ENCODE measurements at places on chromosomes 3 and 15.
A peak's percentile ranks its signal among the peaks of the same experiment; 100 is the strongest.

DNA sequence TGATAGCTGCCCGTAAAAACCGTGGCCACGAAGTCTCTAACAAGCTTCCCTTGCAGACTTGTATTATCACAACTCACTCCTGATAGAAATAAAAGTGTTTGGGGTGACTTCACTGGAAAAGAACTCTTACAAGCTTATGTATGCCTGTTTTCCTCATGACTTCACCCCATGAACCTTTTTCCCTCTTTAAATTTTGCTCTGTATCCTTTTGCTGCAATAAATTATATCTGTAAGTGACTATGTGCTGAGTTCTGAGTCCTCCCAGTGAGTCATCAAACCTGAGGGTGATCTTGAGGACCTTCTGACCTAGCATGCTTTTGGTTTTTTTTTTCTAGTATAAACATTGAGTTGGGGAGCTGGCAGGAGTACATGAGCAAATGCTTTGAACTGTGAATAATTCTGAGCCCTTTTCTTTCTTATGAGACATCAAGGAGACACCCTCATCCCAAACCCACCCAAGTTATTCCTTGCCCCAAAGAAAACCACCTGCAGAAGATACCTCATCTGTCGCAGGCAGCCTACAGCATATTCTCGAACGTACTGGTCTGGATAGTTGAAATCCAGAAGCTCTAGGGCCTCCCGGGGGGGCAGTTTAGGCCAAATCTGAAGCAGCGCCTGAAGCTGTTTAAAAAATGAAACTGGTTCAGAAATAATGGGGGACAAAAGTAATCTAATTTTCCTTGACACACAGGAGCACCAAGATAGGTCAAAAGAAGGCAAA is 85.9 kb downstream of the FAIM start:
- DNase-seq, result peak; percentile 99

DNA sequence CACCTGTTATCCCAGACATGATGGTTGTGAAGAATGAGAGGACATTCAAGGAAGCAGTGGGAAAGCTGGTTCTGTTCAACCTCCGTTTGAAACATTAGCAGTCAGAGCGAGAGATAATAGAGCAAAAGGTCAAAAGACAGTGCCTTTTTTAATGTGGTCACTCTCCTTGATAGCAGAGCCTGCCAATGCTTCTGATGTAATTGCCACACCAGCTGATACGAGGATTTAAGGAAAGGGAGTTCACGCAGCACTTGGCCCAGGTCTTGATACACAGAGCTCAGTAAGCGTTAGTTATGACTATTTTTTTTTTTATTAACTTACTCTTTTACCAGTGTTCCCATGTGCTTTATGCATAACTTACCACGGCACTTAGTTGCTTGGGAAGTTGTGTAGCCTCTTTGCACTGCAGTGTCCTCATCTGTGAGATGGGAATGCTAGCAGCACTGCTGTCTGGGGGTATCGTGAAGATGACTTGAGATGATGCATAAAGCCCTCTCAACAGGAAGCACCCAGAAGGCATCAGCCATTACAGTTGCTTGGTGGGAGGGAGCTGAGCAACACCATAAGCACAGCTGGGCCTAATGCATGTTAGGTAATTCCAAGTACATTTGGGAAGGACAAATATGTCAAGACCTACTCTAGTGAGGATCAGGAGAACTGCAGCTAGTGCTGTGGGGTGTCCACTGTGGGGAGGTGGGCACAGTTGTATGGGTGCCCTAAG is 123.3 kb upstream of the RASGRP1 start:
- DNase-seq, result no peak

GRCh38 chr3:82145742-82146141 is 384.3 kb upstream of the GBE1 start:
- no peak for DNase-seq

GRCh38 chr15:93709708-93710107 is 521.7 kb upstream of the MCTP2 start:
- DNase-seq, result no peak

DNA sequence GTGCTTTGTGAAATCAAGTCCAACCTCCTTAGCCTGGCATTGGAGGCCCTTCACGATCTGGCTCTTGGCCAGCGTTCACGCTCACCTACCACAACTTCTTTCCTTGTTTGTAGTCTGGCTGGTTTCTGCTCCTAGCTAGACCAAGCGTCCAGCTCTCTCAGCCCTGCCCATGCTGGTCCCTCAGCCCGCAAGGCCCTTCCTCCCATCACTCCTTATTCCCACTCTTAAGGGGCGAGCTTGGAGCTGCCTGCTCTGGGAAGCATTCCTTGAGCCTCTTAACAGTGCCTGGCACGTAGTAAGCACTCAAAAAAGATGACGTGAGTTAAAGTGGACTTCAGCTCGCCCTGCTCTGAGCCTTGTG is 8.7 kb downstream of the SLC6A6 start:
- DNase-seq, result no peak

GRCh38 chr15:91209726-91210125 is 109.7 kb downstream of the SV2B start:
- DNase-seq, result no peak

DNA sequence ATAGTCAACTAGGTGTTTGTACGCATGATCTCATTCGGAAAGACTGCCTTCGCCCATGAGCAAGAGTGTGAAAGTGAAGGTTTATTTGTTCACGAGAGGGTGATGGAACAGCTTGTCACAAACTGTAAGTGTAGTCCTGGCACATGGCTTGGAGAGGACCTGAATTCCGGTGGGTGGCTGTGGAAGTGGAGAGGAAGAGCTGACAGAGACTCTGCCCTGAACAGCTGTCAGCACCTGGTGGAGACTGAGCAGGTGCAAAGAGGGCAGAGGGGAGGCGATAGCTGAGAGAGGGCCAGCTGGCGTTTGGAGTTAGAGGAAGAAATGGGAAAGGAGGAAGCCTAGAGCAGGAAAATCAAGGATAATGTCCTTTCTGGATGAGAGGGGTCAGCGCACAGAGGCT is 155.7 kb downstream of the EEFSEC start:
- no peak for DNase-seq

DNA sequence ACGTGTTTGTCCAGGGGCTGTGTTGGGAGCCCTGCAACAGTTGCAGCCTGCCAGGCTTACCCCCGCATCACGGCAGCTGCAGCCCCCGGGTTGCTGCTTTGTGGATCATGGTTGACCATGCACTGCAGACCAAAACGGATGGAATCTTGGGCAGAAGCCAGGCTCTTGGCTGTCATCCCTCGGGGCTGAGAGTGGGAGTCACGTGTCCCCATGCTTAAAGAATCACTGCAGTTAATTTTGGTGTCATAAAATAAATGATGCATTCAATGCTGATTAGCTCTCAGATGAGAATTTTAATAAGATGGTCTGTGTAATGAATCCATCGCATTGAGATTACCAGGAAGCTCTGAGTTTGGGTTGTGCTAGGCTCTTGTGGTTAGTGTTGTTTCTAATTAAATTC is 115.6 kb downstream of the CHDH start:
- DNase-seq, result no peak

DNA sequence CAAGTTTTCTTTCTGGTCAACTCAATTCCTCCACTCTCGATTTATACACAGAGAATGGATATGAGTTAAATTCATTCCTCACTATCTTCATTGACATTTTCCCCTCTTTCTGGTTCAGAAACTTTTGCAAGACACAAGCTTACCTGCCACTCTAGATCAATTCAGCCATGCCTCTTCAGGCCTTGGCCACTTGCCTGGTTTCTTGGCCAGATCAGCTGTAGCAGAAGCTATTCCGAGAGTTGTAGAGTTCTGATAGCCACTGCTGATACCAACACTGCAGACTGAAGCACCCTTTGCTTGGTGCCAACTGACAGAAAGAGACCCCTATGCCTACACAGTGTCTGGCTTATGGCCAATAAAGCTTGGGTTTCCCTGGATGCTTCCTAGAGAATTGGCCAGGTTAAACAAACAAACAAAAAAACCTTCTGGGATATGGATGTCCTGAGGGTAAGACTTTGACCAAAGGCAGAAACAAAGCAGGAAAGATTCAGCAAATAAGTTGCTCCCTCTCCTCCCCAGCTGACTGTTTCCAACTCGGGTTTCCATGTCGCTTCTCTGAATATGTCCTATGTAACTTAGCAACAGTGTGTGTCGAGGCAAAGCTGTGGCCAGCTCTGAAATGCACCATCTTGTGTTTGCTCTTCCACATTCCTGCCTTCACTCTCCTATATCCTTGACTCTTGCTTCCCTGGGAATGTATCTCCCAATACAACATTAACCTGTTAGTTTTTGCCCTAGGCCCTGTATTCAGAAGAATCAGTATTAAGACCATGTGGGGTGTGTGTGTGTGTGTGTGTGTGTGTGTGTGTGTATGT is 521.6 kb downstream of the EPHA3 start:
- DNase-seq, result no peak

DNA sequence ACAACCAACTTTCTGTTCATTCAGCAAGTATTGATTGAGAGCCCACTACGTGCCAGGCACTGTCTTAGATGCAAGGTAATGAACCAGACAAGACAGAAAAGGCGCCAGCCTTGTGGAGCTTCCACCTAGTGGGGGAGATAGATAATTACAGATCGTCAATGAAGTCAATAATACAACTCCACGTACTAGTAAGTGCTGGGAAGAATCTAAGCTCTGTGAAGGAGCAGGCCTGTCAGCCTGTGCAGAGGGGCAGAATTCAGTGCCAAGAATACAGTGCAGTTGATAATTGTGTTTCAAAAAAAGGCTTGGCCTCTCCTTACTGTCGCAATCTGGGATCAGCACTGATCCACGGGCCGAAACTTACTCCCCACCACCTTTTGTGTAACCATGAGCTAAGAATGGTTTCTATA is 186.3 kb downstream of the FEZF2 start:
- DNase-seq, result peak; percentile 8

- DNase-seq, result no peak
Measured at GRCh38 chr3:76866729-76867408, 173.0 kb upstream of the ROBO2 start.

GRCh38 chr15:58980351-58980939 is 7.0 kb upstream of the RNF111 start:
- DNase-seq, result peak; percentile 39

- no peak for DNase-seq
Measured at GRCh38 chr15:55891196-55891595, 102.2 kb downstream of the NEDD4 start.

- peak; percentile 47 for DNase-seq
Measured at GRCh38 chr15:75606711-75607699, 18.5 kb downstream of the SNUPN start.

DNA sequence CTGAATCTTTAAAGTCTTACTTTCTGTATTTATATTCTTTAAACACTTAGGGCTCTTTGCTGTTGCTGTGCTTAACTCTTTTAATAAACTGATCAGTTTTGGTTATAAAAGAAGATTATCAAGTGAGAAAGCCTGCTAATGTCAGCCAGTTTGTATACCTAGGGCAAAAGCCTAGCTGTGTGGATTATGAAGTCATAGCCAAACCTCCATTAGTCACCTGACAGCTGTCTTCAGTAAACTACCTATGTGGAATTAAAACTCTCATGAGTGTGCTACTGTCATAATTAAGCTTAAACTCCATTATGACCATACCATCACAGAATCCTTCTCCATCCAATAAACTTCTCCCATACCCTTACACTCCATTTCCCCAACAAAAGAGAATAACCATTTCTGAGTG is 762.7 kb downstream of the NTRK3 start:
- no peak for DNase-seq

DNA sequence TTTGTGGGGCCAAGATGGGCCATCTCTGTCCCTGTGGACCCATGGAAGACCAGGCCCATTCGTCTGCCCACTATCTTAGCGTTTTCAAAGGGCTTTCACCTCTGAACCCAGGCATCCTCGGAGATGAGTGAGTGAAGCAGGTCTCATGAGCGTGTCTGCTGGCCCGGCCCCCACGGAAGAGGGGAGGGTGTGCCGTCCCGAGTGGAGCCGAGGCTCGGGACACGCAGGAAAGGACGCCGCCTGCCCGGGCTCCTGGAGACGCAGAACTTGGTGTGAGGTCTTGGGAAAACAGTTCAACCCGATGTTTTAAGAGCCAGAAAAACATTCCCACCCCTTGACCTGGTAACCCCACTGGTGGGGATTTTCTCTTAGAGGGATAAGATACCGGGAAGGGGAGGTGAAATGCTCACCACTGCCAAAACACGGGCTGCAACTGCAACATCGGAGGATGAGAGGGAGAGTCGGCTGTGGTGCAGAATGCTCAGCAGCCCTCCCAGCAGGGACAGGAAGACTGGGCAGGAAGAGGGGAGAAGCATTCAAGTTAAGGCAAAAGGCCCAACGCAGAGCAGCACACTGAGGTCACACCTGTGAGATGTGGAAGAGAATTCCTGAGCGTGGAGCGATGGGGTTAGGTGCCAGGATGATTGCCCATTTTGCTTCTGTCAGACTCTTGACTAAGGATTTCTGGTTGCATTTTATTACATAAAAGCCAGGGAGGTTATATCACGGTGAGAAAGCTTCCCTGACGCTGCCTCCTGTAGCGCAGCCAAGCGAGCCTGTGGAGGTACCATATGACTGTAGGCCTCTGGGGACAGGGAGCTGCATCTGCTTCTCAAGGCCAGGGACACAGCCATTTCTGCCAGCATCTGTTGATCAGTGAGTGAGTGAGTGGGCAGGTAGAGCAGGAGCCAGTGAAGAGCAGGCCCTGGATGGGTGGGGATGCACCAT is 14.1 kb upstream of the STAB1 start:
- DNase-seq, result no peak

- peak; percentile 62 for DNase-seq
Measured at GRCh38 chr3:16084887-16085286, 89.6 kb upstream of the GALNT15 start.

Data from EL (cell line).